Bronchial epithelial cell (primary cell): ENCODE measurements at places on chromosomes 1 and 21. TPM values are rescaled to one million over a fixed set of nuclear protein-coding genes. Genes with fewer than 3 reads are reported as not detected.

Gene AMPD1
- 0.13 TPM in 1 of 2 replicates, not detected in the other for total RNA-seq

Gene CLDN17
- 2.3 TPM in 1 of 2 replicates, not detected in the other for total RNA-seq

Gene PPFIA4
- 4.2 and 9.2 TPM in 2 replicates for total RNA-seq

Gene LRRIQ3
- 0.26 and 0.53 TPM in 2 replicates for total RNA-seq

Gene S100PBP
- total RNA-seq = 20.5 and 30.3 TPM in 2 replicates

Gene SIPA1L2
- total RNA-seq = 16.6 and 35.7 TPM in 2 replicates

Gene NTPCR
- total RNA-seq = 11.6 and 13.4 TPM in 2 replicates

Gene OR14A16
- total RNA-seq = not detected in 2 replicates

Gene VTCN1
- total RNA-seq = 0.26 and 0.90 TPM in 2 replicates

Gene IQGAP3
- total RNA-seq = 0.53 and 1.7 TPM in 2 replicates

Gene LAPTM5
- total RNA-seq = under 0.01 TPM in 2 replicates

Gene ARMH1
- total RNA-seq = 0.38 TPM in 1 of 2 replicates, not detected in the other

Gene KRTAP19-4
- not detected in 2 replicates for total RNA-seq

Gene CNR2
- total RNA-seq = not detected in 2 replicates

Gene PLPPR5
- not detected in 2 replicates for total RNA-seq

Gene POLR3C
- 22.9 and 28.2 TPM in 2 replicates for total RNA-seq

Gene C1orf94
- total RNA-seq = not detected in 2 replicates

Gene KRTAP11-1
- not detected in 2 replicates for total RNA-seq

Gene CR1L
- total RNA-seq = not detected in 2 replicates

Gene CHIA
- total RNA-seq = not detected in 2 replicates

Gene TNFRSF25
- total RNA-seq = 20.5 and 30.3 TPM in 2 replicates

Gene PRAMEF4
- not detected in 2 replicates for total RNA-seq

Gene PSMB4
- 350 and 396 TPM in 2 replicates for total RNA-seq

Gene RHD
- not detected in 2 replicates for total RNA-seq

Gene AKNAD1
- total RNA-seq = 0.26 TPM in 1 of 2 replicates, not detected in the other

Gene IGSF9
- 6.3 and 16.8 TPM in 2 replicates for total RNA-seq

Gene RPE65
- under 0.01 TPM in 1 of 2 replicates, not detected in the other for total RNA-seq

Gene CYB5RL
- total RNA-seq = 2.7 and 3.9 TPM in 2 replicates

Gene URB1
- 19.3 and 22.4 TPM in 2 replicates for total RNA-seq

Gene ADORA1
- under 0.01 TPM in 1 of 2 replicates, not detected in the other for total RNA-seq

Gene FCGR3B
- total RNA-seq = not detected in 2 replicates

Gene DHRS3
- 29.3 and 63.7 TPM in 2 replicates for total RNA-seq

Gene SYNC
- 3.4 and 7.6 TPM in 2 replicates for total RNA-seq

Gene PRR9
- not detected in 2 replicates for total RNA-seq

Gene SHC1
- total RNA-seq = 216 and 351 TPM in 2 replicates

Gene DIRAS3
- under 0.01 and 0.13 TPM in 2 replicates for total RNA-seq

Gene SELE
- not detected in 2 replicates for total RNA-seq

Gene SH2D1B
- 0.13 TPM in 1 of 2 replicates, not detected in the other for total RNA-seq

Gene GUCA2B
- total RNA-seq = not detected in 2 replicates

Gene SPRR3
- 136 and 342 TPM in 2 replicates for total RNA-seq

Gene LDLRAD1
- total RNA-seq = 0.26 and 0.90 TPM in 2 replicates

Gene OR2T29
- total RNA-seq = not detected in 2 replicates

Gene LAMC2
- 1,014 and 1,840 TPM in 2 replicates for total RNA-seq

Gene MNDA
- not detected in 2 replicates for total RNA-seq

Gene LYPD8
- total RNA-seq = not detected in 2 replicates

Gene KRTAP20-2
- total RNA-seq = not detected in 2 replicates

Gene HOOK1
- total RNA-seq = 10.3 and 14.6 TPM in 2 replicates

Gene ATP6V1G3
- not detected in 2 replicates for total RNA-seq

Gene BACE2
- total RNA-seq = 43.1 and 64.8 TPM in 2 replicates

Gene AZIN2
- 1.3 and 1.5 TPM in 2 replicates for total RNA-seq

Gene OR2AJ1
- not detected in 2 replicates for total RNA-seq

Gene TM2D1
- 45.4 and 45.5 TPM in 2 replicates for total RNA-seq

Gene RPS6KA1
- total RNA-seq = 35.5 and 61.3 TPM in 2 replicates
